ENCODE measurements at places on chromosomes 12 and 14.

DNA sequence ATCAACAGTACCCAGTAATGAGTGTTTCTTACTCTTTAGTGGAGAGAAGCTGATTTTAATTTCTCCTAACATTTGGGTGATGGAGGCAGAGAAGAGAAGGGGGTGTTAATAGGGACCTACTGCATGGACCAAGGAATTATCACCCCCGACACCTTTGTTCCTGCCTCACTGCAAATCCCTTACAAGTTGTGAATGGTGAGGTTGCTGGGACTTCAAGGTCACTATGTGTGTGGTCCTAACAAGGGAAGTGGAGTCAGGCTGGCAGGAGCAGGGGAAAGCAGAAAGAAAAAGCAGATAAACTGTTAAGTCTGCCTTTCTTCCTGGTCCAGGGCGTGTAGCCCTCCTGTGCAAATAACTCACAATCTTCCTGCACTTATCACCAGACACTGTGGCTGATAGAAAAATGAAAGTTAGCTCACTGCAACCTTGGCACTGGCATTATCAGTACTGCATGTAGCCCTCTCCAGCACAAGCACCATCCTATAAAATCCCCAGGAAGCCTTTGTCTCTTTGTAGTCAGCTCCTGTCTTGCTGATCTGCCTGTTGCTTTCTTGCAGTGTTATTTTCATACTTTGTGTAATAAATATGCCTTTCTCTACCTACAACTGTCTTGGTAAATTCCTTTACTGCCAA lies 112.3 kb upstream of the DNM1L start:
- no peak for DNase-seq

- DNase-seq, result no peak
Measured at GRCh38 chr14:90676912-90677311, 139.3 kb downstream of the TTC7B start.

- no peak for DNase-seq
Measured at GRCh38 chr12:47921907-47922306, 17.1 kb upstream of the VDR start.

DNA sequence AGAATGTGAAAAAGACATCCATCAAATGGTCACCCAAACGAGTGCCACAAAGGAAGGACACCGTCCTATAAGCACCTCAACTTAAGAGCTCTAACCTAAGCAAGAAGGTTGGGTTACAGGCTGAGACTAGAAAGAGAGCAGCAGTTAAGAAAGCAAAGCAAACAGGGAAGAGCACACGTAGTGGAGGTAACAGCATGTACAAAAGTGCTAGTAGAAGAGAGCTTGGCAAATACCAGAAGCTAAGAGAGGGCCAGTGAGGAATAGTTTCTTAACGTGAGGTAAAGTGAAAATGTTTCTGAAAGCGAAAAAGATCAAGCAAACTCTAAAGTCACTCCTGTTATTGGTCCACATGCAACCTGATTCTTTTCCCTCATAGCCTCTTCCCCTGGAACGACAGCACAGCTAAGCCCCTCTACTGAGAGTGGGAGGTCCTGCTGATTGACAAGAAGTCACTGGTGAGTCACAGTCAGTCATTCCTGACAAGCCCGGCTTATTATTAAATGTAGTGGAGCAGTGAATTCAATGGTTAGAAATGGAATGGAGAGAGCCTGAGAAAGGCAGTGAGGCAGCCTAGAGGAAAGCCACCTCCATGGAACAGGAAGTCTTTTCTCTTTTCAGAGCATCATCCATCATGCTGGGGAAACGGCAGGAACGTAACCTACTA lies 204.4 kb downstream of the SLC25A21 start:
- DNase-seq, result no peak

- no peak for DNase-seq
Measured at GRCh38 chr12:32536000-32536345, 136.6 kb downstream of the FGD4 start.

- DNase-seq, result no peak
Measured at GRCh38 chr14:43651896-43652295, 855.2 kb downstream of the FSCB start.

- DNase-seq, result no peak
Measured at GRCh38 chr12:125288931-125289928, 224.0 kb downstream of the AACS start.

DNA sequence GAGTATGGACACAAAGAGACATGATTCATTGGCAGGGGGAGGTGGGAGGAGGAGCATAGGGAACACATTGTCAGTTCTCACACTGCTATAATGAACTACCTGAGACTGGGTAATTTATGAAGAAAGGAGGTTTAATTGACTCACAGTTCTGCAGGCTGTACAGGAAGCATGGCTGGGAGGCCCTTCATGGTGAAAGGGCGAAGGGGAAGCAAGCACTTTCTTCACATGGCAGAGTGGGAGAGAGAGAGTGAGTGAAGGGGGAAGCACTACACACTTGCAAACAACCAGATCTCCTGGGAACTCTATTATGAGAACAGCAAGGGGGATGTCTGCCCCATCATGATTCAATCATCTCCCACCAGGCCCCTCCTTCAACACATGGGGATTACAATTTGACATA lies 391.8 kb downstream of the BMP4 start:
- no peak for DNase-seq

GRCh38 chr12:22355011-22355580 lies 20.6 kb upstream of the ST8SIA1 start:
- DNase-seq, result no peak

- DNase-seq, result no peak
Measured at GRCh38 chr14:69317102-69317755, 57.3 kb downstream of the GALNT16 start.

GRCh38 chr12:65817866-65818265 lies 6.4 kb upstream of the HMGA2 start:
- DNase-seq, result no peak

GRCh38 chr12:25052914-25053211 lies 104.0 kb upstream of the BCAT1 start:
- DNase-seq, result no peak

- no peak for DNase-seq
Measured at GRCh38 chr12:117387832-117388231, 26.4 kb upstream of the NOS1 start.

DNA sequence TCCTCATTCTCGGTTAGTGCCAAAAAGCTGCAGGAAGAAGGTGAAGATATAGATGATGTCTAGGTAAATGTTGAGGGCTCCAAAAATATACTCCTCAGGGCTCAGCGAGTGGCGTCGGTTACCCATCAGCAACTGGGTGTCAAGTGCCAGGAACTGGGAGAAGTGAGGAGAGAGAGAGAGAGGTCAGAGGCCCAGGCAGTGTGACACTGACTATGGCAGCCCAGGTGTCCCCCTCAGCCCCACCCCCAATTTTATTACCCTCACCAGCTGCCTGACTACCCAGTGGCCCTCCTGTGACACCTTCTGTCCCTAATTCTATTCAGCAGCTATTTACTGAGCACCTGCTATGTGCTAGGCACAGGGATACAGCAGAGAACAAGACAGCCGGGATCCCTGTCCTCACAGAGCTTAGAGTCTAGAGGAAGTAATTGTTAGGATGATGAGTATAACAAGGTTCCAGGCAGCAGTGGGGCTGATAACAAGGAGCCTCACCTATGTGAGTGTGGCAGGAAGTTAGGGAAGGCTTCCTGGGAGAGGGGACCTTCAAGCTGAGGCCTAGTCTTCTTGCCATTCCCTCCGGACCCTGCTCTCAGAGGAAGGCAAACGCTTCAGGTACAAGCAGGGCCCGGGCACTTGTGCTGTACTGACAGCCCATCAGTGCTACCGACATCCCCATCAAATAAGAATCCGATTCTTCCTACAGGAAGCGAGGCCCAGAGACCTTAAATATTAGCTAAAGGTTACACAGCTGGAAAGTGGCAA lies 27.8 kb upstream of the BCDIN3D start:
- DNase-seq, result no peak

GRCh38 chr14:51883232-51883631 lies 22.8 kb downstream of the GNG2 start:
- no peak for DNase-seq

GRCh38 chr14:52514046-52514811 lies 38.1 kb downstream of the TXNDC16 start:
- DNase-seq, result no peak

DNA sequence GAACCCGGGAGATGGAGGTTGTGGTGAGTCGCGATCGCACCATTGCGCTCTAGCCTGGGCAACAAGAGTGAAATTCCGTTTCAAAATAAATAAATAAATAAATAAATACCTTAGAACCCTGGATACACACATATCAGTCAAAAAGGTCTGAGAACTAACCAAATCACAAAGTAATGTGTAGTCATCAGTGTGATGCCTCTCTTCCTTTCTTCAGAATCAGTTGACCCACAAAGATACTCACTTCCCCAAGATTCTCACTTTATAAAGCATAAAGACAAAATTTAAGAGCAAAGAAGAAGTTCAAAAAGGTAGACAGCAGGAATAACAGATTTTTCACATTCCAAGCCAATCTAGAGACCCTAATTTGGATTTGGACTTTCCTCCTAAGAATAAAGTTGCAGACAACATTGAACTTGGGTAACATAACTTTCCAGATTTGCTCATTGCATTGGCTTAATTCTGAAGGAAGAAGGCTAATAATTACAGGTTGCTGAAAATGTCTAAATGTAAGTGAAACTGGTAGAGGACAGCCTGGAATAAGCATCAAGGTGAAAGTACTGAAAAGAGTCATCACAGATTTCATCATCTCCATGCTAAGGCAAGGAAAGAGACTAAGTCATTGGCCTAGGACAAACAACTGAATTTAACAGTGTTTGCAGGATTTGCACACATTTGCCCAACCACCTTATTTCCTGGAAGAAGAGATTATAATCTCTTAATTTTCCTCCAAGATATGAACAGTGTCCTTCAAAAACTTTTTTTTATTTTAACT lies 17.4 kb downstream of the TMED10 start:
- no peak for DNase-seq

GRCh38 chr14:37695866-37696265 lies 100.4 kb downstream of the TTC6 start:
- DNase-seq, result no peak
